ENCODE measurements at places on chromosomes 4 and X.
A peak's percentile ranks its signal among the peaks of the same experiment; 100 is the strongest.

GRCh38 chrX:72002875-72003274 lies 92.2 kb downstream of the NHSL2 start:
- no peak for DNase-seq

DNA sequence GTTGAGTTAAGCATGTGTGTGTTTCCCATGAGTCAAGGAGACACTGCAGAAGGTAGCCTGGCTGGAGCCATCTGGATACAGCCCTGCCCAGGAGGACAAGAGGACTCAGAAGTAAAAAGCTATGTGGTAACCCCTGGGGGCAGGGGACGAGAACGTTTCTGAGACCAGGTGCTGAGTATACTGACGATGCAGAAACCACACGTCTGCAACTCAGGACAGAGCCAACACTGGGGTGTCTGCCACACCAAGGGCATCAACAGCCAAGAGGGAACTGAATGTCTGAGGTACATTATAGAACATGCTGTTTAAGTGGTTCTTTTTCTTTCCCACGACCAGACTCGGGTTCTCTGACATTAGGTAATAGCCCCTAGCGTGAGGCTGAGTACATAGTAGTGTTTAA lies 94.1 kb upstream of the GPR34 start:
- DNase-seq, result no peak

- DNase-seq, result peak; percentile 69
Observed at GRCh38 chr4:54879576-54879975, 221.8 kb downstream of the KIT start.

DNA sequence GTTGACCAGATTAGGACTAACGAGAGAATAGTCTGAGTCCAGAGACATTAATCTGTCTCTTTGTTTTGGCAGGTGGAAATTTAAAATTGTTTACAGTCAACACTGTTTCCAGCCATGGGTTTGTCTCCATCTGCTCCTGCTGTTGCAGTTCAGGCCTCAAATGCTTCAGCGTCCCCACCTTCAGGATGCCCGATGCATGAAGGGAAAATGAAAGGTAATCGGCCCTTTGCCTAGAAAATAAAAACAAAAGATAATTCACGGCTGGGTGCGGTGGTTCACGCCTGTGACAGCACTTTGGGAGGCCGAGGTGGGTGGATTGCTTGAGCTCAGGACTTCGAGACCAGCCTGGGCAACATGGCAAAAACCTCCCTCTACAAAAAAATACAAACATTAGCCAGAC lies 815 bp downstream of the HCCS start:
- no peak for DNase-seq

GRCh38 chr4:170091069-170091696 lies 1.4 kb upstream of the AADAT start:
- no peak for DNase-seq

DNA sequence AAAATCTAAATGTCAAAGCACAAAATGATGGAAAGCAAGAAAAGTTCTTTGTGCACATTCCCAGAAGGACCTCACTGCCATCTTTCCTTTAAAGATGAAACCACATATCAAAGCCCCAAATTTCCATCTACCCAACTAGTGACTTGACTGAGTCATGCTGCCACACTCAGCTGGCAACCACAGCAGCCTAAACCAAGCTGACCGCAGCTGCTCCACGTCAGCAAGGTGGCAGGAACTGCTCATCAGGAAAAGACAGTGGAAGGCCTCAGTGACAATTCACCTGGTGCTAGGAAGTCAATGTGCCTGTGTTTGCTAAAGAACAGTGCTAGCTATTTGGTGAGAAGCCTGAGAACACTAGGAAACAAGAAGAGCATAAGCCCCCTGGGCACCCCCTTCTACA lies 26.1 kb downstream of the ACOX3 start:
- DNase-seq, result peak; percentile 86

GRCh38 chrX:120000490-120001246 lies 57.1 kb upstream of the NKAP start:
- DNase-seq, result peak; percentile 56

- DNase-seq, result peak; percentile 64
Observed at GRCh38 chrX:2188330-2188792, 312.4 kb downstream of the DHRSX start.

DNA sequence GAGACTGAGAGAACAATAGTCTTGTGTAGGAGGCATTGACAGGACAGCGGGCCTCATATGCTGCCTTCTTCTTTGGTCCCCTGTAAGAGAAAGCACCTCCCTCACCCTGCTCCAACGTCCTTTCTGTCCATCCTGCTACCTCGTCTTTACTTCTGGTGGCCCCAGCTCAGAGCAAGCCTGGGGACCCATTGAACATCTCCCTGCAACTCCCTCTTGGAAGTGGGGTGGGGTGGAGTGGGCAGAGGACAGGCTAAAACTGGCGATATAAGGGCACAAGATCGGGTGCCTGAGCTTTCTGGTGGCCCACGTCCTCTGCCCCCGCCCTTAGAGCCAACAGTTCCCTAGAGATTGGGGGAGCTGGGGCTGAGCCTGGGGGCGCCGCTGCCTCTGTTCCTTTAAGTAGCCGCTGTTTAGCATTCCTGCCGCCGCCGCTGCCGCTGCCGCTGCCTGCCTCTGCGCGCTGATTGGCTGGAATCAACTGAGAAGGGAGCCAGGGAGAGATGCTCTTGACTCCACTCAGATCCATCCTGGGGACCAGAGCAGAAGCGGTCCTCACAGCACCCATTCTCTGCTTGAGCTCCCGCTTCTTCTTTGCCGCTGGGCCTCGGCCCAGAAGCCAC lies at the start of gene DLG3:
TSS of gene DLG3 (plus strand) at position 510 of the 620 bp plus-strand sequence. CDS start 367 bp downstream, outside the sequence.
- DNase-seq, result peak; percentile 56

DNA sequence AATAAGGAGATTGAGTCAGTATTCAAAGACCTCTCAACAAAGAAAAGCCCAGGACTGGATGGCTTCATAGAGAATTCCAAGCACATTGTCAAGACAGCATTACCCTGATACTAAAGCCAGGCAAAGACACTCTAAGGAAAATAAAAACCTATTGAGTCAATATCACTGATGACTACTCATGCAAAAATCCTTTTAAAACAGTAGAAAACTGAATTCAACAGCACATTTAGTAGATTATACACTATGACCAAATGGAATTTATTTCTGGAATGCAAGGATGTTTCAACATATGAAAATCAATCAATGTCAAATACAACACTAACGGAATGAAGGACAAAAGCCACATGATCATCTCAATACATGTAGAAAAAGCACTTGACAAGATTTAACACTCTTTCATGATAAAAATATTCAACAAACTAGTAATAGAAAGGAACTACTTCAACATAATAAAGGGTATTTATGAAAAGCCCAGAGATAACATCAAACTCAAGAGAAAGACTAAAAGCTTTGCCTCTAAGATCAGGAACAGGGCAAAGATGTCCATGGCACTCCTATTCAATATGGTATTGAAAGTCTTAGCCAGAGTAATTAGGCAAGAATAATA lies 633.3 kb downstream of the ANKRD50 start:
- DNase-seq, result peak; percentile 47

- DNase-seq, result no peak
Observed at GRCh38 chr4:113049421-113050370, at the start of gene ANK2. TSS of gene ANK2 (plus strand) at chr4:113049653. CDS start at chr4:113049729, 76 bp downstream.

DNA sequence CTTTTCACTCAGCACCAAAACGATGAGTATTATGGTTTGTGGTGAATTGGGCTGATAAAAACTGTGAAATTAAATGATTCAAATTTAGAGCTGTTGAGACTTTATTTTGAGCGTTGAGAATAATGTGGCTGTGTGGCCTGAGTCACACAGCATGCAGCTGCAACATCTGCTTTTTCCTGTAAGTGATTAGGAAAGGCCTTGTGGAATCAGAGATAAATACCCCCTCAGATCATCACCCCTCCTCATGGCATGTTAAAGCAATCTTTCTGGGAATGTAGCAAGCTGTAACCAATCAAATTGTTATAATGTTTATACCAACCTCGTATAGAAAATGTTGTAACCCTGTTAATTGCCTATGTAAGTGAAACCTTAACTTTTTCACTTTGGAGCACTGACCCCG lies 90.0 kb upstream of the GRPR start:
- no peak for DNase-seq

- DNase-seq, result peak; percentile 36
Observed at GRCh38 chr4:76219299-76220055, 5.9 kb upstream of the SCARB2 start.
